ENCODE measurements at places on chromosomes 3 and 15.

DNA sequence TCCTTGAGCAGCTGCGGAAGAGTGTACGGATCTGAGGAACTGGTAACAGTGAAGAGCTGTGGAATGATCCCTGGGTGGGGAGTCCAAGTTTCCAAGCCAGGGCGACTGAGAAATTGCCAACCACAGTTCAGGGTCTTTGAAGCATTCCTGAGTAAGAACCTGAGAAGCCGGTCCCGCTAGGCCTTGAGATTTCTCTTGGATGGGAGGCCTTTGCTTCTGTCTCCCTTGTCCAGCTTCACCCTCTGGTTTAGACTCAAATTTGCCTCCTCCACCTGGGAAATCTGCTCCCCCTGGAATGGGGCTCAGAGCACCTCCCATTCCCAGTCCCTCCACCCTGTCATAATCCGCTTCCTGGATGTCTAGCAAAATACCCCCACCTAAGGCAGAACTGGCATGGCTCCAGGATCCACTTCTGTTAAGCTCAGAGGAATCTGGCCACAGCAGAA is 127.7 kb upstream of the DLG1 start:
- DNase-seq: no peak

DNA sequence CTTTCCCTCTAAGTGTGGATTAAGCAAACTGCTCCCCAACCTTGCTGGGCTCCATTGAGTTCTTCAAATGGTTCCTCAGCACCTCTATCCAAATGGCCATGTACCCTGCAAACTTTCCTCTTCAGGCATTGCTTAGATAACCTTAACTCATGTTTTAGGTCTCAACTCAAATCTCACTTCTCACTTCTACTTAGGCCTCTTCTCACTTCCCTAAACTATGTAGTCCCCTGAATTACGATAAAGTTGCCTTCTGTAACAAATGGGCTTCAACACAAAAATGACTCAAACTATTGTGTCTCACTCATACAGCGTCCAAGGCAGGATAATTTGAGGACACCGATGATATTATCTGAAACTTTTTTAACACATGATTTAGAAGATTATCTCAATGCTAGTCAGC is 62.4 kb upstream of the STAC start:
- DNase-seq: no peak

GRCh38 chr15:85541744-85542143 is 161.3 kb downstream of the AKAP13 start:
- DNase-seq: no peak

DNA sequence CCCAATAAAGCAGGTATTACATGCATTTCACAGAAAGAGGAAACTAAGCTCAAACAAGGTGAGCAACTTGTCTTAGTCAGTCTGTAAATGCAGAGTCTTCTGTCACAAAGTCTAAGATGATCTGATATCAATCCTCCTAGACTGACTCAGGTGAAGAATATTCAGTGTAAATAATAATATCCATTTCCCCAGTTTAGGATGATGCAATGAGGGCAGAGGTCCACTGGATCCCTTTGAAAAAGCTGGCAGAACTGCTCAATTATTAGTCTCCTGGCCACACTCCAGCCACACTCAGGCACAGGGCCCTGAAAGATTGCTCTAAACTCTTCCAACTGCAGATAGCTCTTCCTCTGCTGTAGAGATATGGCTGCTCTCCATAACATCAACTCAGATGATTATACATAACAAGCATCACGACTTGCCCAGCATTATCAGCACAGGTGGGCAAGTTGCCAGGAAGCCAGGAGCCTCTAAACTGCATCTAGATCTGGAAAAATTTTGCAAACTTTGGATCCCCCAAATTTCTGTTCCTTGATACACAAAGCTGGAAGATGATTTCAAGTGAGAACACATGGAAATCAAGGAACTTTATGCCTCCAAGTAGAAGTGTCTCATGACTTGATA is 129.8 kb upstream of the CPNE4 start:
- DNase-seq: no peak

DNA sequence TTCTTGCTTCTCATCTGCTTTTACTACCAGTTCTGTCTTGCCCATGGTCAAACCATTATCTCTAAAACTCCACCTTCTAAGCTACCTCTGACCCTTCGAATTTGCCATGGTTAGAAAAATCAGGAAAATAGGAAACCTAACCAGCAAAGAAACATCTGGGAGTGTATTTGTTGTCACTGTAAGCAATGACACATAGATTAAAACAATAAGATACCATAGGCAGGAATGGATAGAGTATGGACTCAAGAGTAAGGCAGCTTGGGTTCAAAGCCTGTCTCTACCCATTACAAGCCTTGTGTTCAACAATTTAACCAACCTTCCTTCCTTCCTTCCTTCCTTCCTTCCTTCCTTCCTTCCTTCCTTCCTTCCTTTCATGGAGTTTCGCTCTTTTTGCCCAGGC is 34.9 kb downstream of the CRTC3 start:
- DNase-seq: no peak

DNA sequence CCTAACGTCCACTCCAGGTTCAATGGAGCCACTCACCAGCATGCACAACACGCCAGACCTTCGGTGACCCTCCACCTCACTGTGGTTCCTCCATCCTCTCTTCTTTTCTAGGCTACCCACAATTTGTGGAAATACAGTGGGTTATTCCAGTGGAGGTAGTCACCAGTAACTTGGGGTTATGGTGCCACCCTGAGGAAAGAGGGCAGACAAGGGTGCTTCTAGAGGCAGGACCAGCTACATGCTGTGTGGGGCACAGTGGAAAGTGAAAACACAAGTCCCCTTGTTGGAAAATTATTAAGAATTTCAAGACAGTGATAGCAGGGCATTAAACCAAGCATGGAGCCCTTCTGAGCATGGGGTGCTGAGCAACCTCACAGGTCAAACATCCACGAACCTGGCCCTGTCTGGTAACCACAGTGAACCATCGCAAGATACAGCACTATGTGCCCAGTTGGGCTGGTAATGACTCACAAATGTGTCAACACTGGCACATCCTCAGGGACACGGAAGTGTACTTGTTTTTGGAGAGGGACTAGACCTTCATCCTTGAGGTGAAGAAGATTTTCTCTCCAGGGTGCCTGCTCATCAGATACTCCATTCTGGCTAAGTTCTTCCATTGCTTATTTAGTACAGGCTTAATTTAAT is 166.7 kb downstream of the STT3B start:
- DNase-seq: peak; percentile 14

- DNase-seq: no peak
Measured at GRCh38 chr3:116032176-116032575, 408.9 kb downstream of the GAP43 start.

DNA sequence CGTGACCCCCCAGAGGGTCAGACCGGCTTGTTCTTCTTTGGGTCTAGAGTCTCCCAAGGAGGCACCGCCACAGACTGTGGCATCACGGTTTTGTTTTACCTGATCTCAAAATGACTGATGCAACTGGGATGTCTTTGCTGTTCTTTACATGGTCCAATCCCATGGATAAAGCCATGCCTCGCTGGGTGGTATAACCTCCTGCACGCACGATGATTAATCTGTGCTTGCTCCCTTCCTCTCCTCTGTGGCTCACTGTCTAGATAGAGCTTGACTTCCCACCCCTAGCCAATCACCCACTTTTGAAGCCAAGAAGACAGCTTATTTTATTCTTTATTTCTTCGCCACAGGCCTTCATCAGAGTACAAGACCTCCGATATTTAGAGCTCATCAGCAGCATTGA is 36.6 kb upstream of the RHO start:
- no peak for DNase-seq

DNA sequence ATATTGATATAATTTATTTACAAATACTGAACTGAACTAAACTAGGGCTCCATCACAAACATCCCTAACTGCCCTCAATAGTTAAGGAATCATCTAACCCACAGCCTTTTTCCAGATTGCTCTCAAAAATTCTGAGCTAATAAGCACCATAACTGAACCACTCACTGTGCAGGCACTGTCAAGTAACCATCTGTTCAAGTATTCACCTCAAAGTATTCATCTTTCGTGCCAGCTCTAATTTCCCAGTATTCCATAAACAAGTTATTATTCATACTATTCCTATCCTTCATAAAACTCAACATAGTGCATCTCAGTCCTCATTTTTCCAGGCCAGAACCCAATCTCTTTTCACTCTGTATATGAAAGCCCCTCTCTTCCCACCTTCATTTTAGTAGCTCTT is 41.1 kb downstream of the THBS1 start:
- no peak for DNase-seq

GRCh38 chr15:68417897-68418296 is 14.1 kb downstream of the ITGA11 start:
- DNase-seq: no peak
